ENCODE measurements at places on chromosomes 7 and 10.
A peak's percentile ranks its signal among the peaks of the same experiment; 100 is the strongest.

DNA sequence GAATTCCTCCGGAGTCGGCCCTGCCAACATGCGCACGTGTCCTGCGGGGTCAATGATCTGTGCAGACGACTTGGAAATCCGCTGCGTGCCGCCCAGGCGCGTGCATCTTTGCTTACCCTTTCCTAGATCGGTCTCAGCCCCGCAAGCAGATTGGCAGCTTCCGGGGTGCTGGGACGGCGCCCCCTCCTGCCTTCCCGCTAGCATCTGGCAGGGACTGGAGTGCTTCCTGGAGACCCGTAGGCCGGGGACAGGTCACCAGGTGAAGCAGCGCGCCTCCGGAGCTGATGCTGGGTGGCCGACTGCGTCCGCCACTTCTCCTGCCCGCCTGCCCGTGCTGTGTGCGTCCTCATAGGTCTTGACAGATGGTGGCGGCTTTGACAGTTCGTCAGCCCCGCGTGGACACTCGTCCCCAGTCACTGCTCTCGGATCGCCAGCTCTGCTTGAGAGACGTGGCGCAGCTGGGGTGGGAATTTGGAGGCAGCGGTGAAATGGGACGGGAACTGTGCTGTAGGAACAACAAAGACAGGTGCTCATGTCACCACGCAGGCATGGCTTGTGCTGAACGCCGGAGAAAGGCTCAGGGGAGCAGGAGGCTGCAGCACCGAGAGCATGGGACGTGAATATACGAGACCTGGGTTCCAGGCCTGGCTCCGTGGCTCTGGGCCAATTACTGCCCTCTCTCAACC, 21.9 kb upstream of the KCNK18 start:
- DNase-seq, result peak; percentile 50

GRCh38 chr10:42963312-42963711, 113.6 kb upstream of the RET start:
- no peak for DNase-seq

GRCh38 chr10:88256886-88257285, 326.2 kb downstream of the RNLS start:
- DNase-seq, result no peak

GRCh38 chr10:29946953-29947700, 112.3 kb downstream of the JCAD start:
- no peak for DNase-seq

GRCh38 chr10:122707535-122707934, 7.9 kb upstream of the C10orf120 start:
- DNase-seq, result no peak

DNA sequence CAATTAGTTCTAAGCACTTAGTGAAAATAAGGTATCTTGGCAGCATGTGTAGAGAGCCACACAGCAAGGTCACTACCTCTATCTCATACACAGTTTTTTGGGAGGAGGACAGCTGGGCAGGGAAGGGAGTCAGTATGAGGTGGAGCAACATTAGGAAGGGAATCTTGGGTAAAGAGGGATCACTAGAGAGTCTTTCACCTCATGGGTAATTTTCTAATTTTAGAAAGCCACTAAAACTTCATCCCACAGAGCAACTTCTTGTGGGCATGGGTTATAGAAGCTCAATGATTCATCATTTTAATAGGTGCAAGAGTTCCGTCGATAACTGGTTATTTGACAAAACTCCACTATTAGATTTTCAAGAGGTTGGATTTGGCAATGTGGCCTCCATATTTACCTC, 2.5 kb downstream of the NRAP start:
- DNase-seq, result no peak

GRCh38 chr7:5436003-5436678, 12.5 kb upstream of the TNRC18 start:
- DNase-seq, result no peak
